Spleen (tissue), 13 donors: ENCODE measurements at places on chromosomes 1 and 21. TPM values are rescaled to one million over a fixed set of nuclear protein-coding genes. Genes with fewer than 3 reads are reported as not detected.

DNA sequence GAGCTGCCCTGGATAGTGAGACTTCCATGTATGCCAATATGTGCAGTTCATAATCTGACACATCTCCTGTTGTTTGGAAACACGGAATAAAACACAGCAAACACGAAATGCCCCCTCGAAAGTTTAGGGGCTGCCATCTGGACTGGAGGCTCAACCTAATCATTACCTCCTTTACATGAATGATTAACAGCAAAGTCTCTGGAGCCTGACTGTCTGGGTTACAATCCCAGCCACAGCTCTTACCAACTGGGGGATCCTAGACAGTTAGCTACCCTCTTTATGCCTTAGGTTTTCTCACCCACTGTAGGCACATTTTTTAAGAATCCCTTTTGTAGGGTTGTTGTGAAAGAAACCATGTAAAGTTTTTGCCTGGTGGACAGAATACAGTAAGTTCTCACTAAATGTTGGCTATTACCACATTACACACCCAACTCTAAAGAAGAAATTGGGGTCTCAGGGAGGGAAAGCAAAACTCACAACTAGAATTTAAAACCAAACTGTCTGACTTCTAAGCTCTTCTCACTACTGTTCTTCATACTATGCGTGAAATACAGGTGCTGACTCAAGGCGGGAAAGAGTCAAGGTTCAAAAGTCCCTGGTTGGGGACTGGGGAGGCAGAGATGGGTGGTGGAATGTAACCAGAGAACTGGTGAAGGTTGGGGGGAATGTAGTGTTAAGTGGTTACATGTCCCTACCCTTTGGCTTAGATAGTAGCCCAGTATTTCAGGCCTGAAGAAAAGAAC, 24.2 kb downstream of the CYP4A22 start:
- no peak overlapping the region for H3K27ac ChIP-seq
- no peaks in the 10 kb centered on the region for H3K36me3 ChIP-seq
- no peak for DNase-seq
- no peaks in the 10 kb centered on the region for H3K4me1 ChIP-seq

Gene BRINP2
- 1.5 TPM for total RNA-seq

DNA sequence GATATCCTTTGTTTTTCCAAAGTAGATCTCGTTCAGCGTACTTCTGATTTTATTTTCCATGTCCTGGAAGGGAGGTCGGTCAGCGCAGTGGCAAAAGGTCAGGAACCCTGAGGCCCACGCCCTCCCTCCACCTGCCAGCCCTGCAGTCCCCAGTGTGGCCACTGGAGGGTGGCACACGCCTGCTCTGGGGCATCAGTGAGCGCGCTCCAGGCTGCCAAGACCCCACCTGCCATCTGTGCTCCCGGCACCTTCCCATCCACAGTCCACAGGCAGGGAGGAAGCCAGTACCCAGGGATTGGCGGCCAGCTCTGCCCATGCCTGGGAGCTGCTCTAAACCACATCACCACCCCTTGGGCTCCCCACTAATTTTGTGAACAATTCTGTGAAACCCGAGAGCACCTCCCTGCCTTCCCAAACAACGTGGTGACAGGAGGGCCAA, 32.3 kb downstream of the SLC66A1 start:
- no peak overlapping the region for H3K4me3 ChIP-seq
- no peak overlapping the region for H3K27ac ChIP-seq
- H3K4me1 ChIP-seq, result peaks cover 38% of the 10 kb centered on the region
- H3K36me3 ChIP-seq, result peaks cover 4% of the 10 kb centered on the region

DNA sequence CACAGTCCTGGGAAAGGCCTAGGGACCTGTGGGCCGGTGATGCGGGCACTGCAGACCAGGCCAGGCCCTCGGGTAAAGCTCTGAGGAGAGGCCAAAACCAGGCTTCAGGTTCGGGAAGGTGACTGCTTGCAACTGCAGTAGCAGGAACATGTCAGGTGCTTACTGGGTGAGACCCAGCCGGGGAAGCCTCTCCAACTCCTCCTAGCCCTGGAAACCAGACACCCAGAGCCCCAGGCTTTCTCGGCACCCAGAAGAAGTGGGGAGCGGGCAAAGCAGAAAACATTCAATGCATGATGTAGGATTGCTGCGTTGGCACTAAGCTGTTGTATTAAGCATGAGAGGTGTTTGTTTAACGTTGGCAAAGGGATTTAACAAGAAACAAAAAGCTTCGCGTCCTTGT, 20.2 kb upstream of the GNPAT start:
- no peaks in the 10 kb centered on the region for H3K27me3 ChIP-seq
- H3K4me3 ChIP-seq, result no peak overlapping the region
- H3K4me1 ChIP-seq, result no peaks in the 10 kb centered on the region
- no peak overlapping the region for H3K27ac ChIP-seq
- peak; percentile 45 for DNase-seq
- H3K36me3 ChIP-seq, result peaks cover 30% of the 10 kb centered on the region

- no peak overlapping the region for H3K4me3 ChIP-seq
Observed at GRCh38 chr1:222620566-222620965, 2.7 kb downstream of the MIA3 start.

GRCh38 chr1:57927003-57927402, 503.1 kb upstream of the DAB1 start:
- DNase-seq, result no peak
- no peak overlapping the region for H3K4me3 ChIP-seq
- H3K4me1 ChIP-seq, result no peaks in the 10 kb centered on the region
- no peaks in the 10 kb centered on the region for H3K36me3 ChIP-seq
- H3K27ac ChIP-seq, result no peak overlapping the region
- no peaks in the 10 kb centered on the region for H3K27me3 ChIP-seq

DNA sequence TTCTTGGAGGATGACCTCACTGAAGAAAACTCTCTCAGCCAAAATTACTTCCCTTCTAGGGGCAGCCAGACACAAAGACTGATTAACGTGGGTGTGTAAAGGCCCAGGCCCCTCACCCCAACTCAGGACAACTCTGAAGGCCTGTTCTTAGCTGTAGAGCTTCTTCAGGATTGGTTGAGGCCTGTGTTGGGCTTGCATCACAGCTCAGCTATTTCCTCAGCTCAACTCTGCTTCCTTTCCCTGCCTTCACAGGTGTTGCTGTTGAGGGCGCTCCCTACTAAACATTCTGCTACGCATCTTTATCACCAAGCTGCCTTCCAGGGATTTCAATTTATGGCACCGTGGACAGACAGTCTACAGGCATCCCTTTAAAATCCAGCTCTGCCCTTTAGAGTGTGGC, 36.8 kb downstream of the MAB21L3 start:
- no peak overlapping the region for H3K4me3 ChIP-seq
- no peak for DNase-seq
- H3K4me1 ChIP-seq, result peaks cover 7% of the 10 kb centered on the region
- no peaks in the 10 kb centered on the region for H3K27me3 ChIP-seq

Gene ITLN2
- not detected for total RNA-seq

Gene PYGO2
- 35.9 TPM for total RNA-seq

GRCh38 chr1:228865627-228866330, 130.5 kb downstream of the RHOU start:
- peaks cover 9% of the 10 kb centered on the region for H3K27me3 ChIP-seq
- no peak overlapping the region for H3K27ac ChIP-seq
- H3K4me3 ChIP-seq, result no peak overlapping the region
- H3K36me3 ChIP-seq, result no peaks in the 10 kb centered on the region
- DNase-seq, result no peak
- peaks cover 21% of the 10 kb centered on the region for H3K4me1 ChIP-seq

DNA sequence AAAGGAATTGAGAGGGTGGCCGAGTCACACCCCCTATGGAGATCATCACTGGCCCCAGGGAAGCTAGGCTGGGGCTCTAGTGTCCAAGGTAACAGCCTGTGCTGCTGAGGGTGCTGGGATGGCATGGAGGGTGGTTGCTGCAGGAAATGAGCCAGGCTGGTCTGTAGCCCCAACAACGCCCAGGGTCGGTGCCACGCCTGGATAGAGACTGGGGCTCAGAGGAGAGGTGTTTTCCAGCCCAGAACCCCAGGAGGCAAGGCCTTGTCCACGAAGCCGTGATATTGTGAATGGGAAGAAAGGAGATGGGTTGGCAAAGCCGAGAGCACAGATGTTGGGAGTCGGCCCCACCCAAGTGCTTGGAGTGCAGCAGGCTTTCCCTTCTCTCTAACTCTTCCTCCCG, 68.9 kb upstream of the ACTRT2 start:
- no peaks in the 10 kb centered on the region for H3K27me3 ChIP-seq
- no peaks in the 10 kb centered on the region for H3K4me1 ChIP-seq
- H3K36me3 ChIP-seq, result no peaks in the 10 kb centered on the region
- H3K27ac ChIP-seq, result peak overlapping the region; percentile 26
- DNase-seq, result peak; percentile 41

- no peaks in the 10 kb centered on the region for H3K27me3 ChIP-seq
- no peak for DNase-seq
- no peaks in the 10 kb centered on the region for H3K4me1 ChIP-seq
- H3K36me3 ChIP-seq, result no peaks in the 10 kb centered on the region
- H3K27ac ChIP-seq, result no peak overlapping the region
Observed at GRCh38 chr1:233518344-233518743, 95.6 kb upstream of the KCNK1 start.

- no peak overlapping the region for H3K27ac ChIP-seq
- no peaks in the 10 kb centered on the region for H3K27me3 ChIP-seq
- H3K36me3 ChIP-seq, result no peaks in the 10 kb centered on the region
- H3K4me1 ChIP-seq, result peaks cover 5% of the 10 kb centered on the region
- no peak overlapping the region for H3K4me3 ChIP-seq
Observed at GRCh38 chr1:93155335-93155734, 24.9 kb downstream of the TMED5 start.

GRCh38 chr1:225627304-225627947, 25.5 kb downstream of the ENAH start:
- no peak for DNase-seq
- H3K4me3 ChIP-seq, result no peak overlapping the region
- H3K27me3 ChIP-seq, result no peaks in the 10 kb centered on the region
- no peak overlapping the region for H3K27ac ChIP-seq

- H3K27me3 ChIP-seq, result no peaks in the 10 kb centered on the region
- peak overlapping the region; percentile 51 for H3K4me3 ChIP-seq
- no peaks in the 10 kb centered on the region for H3K36me3 ChIP-seq
- no peak overlapping the region for H3K27ac ChIP-seq
- peaks cover 50% of the 10 kb centered on the region for H3K4me1 ChIP-seq
- DNase-seq, result no peak
Observed at GRCh38 chr1:154867841-154868605, 2.1 kb downstream of the KCNN3 start.

Gene VAV3
- 50.0 TPM for total RNA-seq

DNA sequence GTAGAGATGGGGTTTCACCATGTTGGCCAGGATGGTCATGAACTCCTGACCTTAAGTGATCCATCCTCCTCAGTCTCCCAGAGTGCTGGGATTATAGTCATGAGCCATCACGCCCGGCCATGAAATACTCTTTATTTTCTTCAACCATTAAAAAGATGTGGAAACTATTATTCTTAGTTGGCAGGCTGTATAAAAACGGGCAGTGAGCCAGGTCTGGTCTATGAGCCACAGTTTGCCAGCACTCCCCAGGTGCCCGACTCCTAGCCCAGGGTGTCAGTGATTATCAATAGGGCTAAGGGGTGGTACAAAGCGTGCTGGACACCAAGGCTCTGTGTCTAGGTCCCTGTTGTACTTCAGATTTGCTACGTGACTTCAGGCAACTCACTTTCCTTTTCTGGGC, 3.7 kb upstream of the TMEM61 start:
- H3K4me1 ChIP-seq, result no peaks in the 10 kb centered on the region
- H3K4me3 ChIP-seq, result no peak overlapping the region
- no peak for DNase-seq
- peaks cover 17% of the 10 kb centered on the region for H3K27me3 ChIP-seq

GRCh38 chr1:23286401-23286800, 57.7 kb downstream of the HNRNPR start:
- H3K36me3 ChIP-seq, result no peaks in the 10 kb centered on the region
- H3K27me3 ChIP-seq, result no peaks in the 10 kb centered on the region
- H3K4me3 ChIP-seq, result no peak overlapping the region
- H3K4me1 ChIP-seq, result peaks cover 21% of the 10 kb centered on the region
- DNase-seq, result no peak
- H3K27ac ChIP-seq, result no peak overlapping the region
